ENCODE measurements at places on chromosomes 12 and 14. TPM values are rescaled to one million over a fixed set of nuclear protein-coding genes. Genes with fewer than 3 reads are reported as not detected.
A peak's percentile ranks its signal among the peaks of the same experiment; 100 is the strongest.

- peaks cover 10% of the 10 kb centered on the region for H3K4me1 ChIP-seq
- H3K36me3 ChIP-seq: no peaks in the 10 kb centered on the region
- H3K27ac ChIP-seq: no peak overlapping the region
- H3K27me3 ChIP-seq: no peaks in the 10 kb centered on the region
- H3K4me3 ChIP-seq: no peak overlapping the region
Observed at GRCh38 chr12:1481326-1481725, 113.1 kb downstream of the FBXL14 start.

NFATC4 gene
- total RNA-seq: 101 TPM

ADAM21 gene
- not detected for total RNA-seq

KRT6C gene
- total RNA-seq: not detected

NTN4 gene
- total RNA-seq: 45.1 TPM

CHGA gene
- not detected for total RNA-seq

MCRS1 gene
- total RNA-seq: 51.0 TPM

DNA sequence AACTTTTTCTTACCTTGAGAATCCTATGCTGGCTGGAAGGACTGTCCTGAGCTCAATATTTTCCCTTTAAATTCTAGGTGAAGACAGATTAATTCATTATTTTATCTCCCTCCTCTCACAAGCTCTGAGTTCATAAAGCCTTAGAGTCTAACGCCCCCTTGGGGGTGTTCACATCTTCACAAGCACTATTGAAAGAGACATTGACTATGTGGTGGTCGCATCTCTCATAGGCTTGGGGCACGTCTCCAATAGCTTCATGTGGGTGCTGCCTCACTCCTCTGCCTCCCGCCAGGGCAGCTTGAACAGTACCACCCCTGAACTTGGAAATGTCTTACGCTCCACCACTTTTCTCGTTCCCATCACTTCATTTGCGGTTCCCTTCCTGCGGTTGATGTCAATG lies 106.2 kb downstream of the UNC79 start:
- no peak overlapping the region for H3K4me3 ChIP-seq
- H3K4me1 ChIP-seq: no peaks in the 10 kb centered on the region
- H3K27ac ChIP-seq: no peak overlapping the region
- H3K27me3 ChIP-seq: no peaks in the 10 kb centered on the region
- no peak for DNase-seq

GRCh38 chr12:111267144-111267543 lies 101.8 kb downstream of the PHETA1 start:
- H3K27me3 ChIP-seq: peaks cover 26% of the 10 kb centered on the region
- H3K36me3 ChIP-seq: no peaks in the 10 kb centered on the region
- no peak overlapping the region for H3K27ac ChIP-seq
- no peak overlapping the region for H3K4me3 ChIP-seq

DNA sequence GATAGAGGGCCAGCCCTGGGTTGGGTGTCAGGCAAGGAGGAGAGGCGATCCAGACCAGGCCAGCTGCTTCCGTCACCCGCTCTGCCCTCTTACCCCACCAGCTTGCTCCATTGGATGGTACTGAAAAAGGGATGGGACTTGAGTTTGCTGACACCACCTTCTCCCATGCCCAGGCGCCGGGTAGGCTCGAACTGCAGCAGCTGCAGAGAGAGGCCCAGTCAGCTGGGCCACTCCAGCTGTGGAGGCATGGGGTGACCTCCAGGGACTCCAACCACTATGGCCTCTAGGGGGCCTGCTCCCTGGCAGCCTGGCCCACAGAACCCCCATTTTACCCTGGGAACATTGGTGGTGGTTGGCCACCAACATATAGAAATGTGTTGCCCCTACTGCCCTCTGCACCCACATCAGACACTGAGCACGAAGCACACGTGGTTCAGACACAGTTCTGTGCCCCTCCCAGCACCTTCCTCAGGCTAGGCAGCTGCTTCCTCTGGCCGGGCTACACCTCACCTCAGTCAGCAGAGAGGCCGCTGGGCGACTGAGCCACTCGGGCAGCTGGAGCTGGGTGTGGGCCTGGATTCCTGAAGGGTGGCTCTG lies 16.0 kb downstream of the RPS6KL1 start:
- no peak overlapping the region for H3K27ac ChIP-seq
- peaks cover 25% of the 10 kb centered on the region for H3K36me3 ChIP-seq
- DNase-seq: peak; percentile 58
- H3K4me1 ChIP-seq: peaks cover 7% of the 10 kb centered on the region
- H3K4me3 ChIP-seq: no peak overlapping the region

- H3K4me3 ChIP-seq: no peak overlapping the region
- peaks cover 4% of the 10 kb centered on the region for H3K4me1 ChIP-seq
- no peaks in the 10 kb centered on the region for H3K27me3 ChIP-seq
- no peak overlapping the region for H3K27ac ChIP-seq
Observed at GRCh38 chr14:92462568-92462967, 51.0 kb upstream of the RIN3 start.

- H3K27ac ChIP-seq: peak overlapping the region; percentile 9
- H3K27me3 ChIP-seq: no peaks in the 10 kb centered on the region
- DNase-seq: peak; percentile 10
- no peaks in the 10 kb centered on the region for H3K36me3 ChIP-seq
- H3K4me1 ChIP-seq: peaks cover 29% of the 10 kb centered on the region
Observed at GRCh38 chr14:80387563-80387981, 176.3 kb upstream of the DIO2 start.

All from osteoblast (primary cell).